Smooth muscle cell of trachea (primary cell): ENCODE measurements at places on chromosomes 5 and 9. TPM values are rescaled to one million over a fixed set of nuclear protein-coding genes. Genes with fewer than 3 reads are reported as not detected.

Gene SMIM33
- total RNA-seq = not detected in 2 replicates

Gene ABO
- not detected in 2 replicates for total RNA-seq

Gene ASS1
- 44.2 and 225 TPM in 2 replicates for total RNA-seq

Gene CREBRF
- total RNA-seq = 25.0 and 25.2 TPM in 2 replicates

Gene CAMK2A
- total RNA-seq = 1.5 and 3.8 TPM in 2 replicates

Gene SPATA31A5
- not detected in 2 replicates for total RNA-seq

Gene LTC4S
- 1.3 TPM in 1 of 2 replicates, not detected in the other for total RNA-seq

Gene NADK2
- total RNA-seq = 25.6 and 26.1 TPM in 2 replicates

Gene TOPORS
- 24.5 and 35.5 TPM in 2 replicates for total RNA-seq

Gene NDST1
- 63.0 and 103 TPM in 2 replicates for total RNA-seq

Gene STPG3
- total RNA-seq = 0.66 TPM in 1 of 2 replicates, not detected in the other

Gene PRDM9
- not detected in 2 replicates for total RNA-seq

Gene EDIL3
- total RNA-seq = 23.9 and 40.4 TPM in 2 replicates

Gene MARCOL
- total RNA-seq = not detected in 2 replicates

Gene BAAT
- total RNA-seq = not detected in 2 replicates

Gene PCDHGA6
- 4.8 and 6.3 TPM in 2 replicates for total RNA-seq

Gene KLHL9
- total RNA-seq = 48.1 and 52.5 TPM in 2 replicates

Gene KIAA1958
- total RNA-seq = 1.3 and 1.5 TPM in 2 replicates

Gene MLANA
- total RNA-seq = not detected in 2 replicates

Gene DBH
- not detected in 2 replicates for total RNA-seq

Gene OTULINL
- under 0.01 and 0.17 TPM in 2 replicates for total RNA-seq

Gene ENG
- 36.8 and 37.1 TPM in 2 replicates for total RNA-seq

Gene DDX4
- total RNA-seq = under 0.01 TPM in 1 of 2 replicates, not detected in the other
